LoVo (cell line): ENCODE measurements at places on chromosomes 5 and 9.

- DNase-seq: no peak
Observed at GRCh38 chr5:154861946-154862345, 3.5 kb downstream of the CNOT8 start.

DNA sequence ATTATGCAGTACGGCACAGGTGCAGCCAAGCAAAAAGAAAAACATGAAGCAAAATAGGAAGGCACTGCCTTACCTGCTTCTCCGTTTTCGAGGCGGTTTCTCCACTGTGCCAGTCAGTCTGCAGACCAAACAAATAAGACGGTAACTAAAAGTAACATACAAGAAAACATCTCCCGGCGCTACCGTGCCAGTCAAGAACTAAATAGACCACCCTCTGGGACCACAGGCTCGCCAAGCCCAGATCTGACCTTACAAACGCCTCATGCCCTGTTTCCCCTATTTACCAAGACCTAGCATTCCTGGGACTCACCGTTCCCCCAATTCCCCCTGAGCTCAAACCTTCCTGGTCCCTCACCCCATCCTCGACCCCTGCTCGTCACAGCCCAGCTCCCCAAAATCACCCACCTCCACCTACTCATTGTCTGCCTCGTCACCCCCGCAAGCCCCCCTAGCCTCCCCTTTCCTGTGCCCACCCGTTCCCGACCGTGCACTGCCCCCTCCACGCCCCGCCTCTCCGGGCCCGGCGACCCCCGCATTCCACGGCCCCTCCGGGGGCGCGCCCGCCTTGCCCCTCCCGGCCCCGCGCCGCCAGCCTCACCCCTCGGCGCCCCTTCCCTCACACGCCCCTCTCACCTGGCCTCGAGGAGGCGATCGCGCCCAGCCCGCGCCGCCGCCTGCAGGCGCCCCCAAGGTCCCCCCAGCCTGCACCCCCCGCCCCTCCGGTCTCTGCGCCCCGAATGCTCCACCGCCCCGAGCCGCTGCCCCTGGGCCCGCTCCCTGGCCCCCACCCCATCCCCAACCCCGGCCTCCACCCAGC is 560 bp downstream of the SCAI start:
- no peak for DNase-seq

- DNase-seq: no peak
Observed at GRCh38 chr9:3059781-3060468, 216.0 kb upstream of the PUM3 start.

DNA sequence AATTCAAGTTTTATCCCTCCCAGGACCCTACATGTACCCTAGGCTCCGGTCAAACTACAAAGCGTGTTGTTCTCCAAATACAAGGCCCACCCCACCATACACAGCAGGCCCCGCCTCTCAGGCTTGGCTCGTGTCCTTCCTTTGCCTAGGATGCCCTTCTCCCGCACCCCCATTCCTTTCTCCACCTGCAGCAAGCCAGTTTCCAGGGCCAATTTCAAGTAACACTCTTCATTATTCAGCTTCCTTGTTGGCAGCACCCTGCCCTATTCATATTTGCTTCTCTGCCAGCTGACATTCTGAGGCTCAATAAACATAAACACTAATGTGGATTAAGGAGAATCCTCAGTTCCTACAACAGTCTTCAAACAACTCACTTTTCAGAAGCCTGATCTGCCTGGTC is 31.7 kb downstream of the EPB41L4B start:
- no peak for DNase-seq

DNA sequence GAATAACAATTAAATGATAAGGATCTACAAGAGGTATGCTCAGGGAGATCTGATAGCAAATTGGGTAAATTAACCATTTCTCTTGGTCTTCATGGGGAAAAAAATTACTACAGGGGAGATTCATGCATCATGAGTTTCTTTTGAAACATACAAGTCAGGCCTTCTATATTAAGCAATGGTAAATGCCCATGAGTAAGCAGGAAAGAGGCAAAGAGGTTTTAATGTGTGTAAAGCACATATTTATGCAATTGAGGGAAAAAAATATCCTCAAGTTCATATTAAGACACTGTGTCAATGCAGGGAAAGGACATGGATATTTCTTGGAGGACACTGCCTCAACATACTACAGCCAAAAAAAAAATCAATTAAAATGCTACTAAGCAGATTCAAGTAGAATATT is 73.4 kb upstream of the NR4A3 start:
- DNase-seq: no peak

DNA sequence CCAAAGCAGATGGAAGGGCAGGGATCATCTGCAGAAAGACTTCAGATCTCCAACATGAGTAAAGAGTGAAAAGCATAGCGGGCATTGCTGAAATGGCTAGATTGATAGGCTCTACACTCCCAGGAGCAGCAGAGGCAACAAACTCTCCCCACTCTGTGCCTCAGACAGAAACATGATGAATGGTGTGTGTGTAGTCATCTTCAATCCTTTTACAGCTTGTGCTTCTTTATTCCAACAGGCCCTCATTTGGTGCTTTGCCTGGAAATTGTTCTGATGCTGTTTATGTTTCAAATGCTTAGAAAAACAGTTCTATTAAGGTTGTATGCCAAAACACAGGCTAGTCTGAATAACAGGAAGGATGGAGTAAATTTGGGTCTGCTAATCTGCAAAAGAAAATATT is 176.2 kb downstream of the DMRTA1 start:
- no peak for DNase-seq

DNA sequence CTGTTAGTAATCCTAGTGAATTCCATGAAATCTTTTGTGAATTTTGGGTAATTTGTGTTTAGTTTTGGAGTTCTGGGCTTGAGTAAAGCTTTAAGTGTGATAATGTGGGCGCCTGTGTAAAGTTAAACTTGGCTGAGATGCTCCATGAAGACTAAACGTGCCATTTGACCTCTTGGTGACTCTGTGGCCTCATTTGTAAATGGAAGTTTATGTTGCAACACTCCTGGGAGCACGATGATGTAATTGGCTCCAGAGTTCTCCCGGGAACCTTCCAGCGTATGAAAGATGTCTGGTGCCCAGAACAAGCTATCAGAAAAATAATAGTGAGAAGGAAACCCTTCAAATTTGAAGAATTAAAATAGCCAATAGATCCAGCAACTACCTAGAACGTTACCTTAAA is 981.2 kb downstream of the TLE4 start:
- no peak for DNase-seq

DNA sequence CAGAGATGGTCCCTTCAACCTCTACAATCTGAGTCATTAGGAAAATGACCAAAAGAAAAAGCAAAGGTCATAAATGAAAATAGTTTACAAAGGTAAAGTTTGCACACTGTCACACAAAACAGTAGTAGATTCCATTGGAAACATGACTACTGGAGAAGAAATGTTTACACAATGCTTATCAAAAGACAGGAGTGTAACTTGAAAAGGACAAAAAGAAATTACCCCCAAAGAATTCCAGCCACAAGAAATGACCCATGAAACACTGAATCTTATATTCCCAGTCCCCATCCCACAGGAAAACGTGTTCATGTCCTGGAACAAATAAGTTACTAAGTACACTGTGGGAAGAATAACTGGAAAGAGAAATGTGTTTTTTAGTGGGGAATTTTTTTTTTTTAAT is 385.1 kb downstream of the SEMA5A start:
- DNase-seq: no peak

DNA sequence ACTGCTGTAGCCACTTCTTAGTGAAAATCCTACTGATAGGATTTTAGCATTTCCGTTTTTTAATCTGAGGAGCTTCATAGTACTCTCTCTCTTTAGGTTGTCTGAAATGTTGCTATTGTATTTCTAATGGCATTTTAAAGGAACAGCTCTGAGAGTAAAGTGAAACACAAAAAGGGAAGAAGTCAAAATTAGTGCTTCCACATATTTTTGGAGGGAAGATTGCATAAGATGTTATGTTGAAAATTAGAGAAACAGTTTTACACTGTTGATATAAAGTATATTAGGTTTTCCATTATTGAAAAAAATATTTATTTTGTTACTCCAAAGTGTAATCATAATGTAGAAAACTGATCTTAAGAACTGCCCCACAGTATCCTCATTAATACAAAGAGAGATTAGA is 525.1 kb downstream of the TAF11L14 start:
- no peak for DNase-seq

GRCh38 chr5:3034881-3035280 is 283.4 kb upstream of the IRX2 start:
- DNase-seq: no peak

DNA sequence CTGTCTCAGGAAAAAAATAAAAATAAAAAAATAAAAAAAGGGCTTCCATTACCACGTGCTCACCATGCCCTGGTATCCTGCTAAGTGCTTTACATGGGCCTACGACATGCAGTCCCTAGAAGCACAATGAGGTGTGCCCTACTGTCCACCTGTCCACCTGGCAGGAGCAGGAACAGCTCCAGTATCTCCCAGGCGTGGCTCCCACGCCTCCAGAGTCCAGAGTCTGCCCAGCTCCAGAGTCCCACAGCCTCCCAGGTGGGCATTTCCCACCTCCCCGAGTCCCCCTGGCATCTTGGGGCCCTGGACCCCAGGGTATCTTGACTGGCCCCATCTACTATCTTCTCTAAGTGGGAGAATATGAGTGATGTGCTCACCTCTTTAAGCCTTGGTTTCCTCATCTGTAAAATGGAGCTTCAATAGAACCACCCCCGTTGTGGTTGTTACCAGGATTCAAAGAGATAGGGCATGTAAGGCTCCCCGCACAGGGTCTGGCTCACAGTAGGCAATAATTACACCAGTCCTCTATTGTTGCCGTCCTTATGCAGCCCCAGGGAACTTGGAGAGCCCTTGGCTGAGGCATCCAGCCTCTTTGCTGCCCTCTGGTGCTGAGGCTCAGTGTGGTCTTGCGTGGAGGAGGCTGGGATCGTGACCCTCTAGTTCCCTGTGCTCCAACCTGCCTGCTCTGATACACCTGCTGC is 8.9 kb downstream of the CXCL14 start:
- peak; percentile 39 for DNase-seq

DNA sequence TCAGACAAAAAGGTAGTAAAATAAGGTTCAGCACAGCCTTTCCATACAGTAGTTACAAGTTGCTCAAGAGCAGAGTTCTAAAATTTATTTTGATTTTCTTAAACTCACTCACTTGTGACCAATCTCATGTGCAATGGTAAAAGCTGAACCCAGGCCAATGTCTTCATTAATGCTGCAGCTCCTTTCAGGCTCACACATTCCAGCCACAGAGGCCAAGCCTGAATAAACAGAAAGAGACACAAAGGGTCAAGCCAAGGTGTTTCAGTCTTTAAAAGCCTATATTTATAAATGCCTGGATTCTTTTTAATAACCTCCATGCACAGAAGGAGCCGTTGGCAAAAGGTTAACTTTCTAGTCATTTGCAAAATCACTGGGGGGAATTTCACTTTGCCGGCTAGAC is 152.5 kb downstream of the ADAMTS6 start:
- no peak for DNase-seq

DNA sequence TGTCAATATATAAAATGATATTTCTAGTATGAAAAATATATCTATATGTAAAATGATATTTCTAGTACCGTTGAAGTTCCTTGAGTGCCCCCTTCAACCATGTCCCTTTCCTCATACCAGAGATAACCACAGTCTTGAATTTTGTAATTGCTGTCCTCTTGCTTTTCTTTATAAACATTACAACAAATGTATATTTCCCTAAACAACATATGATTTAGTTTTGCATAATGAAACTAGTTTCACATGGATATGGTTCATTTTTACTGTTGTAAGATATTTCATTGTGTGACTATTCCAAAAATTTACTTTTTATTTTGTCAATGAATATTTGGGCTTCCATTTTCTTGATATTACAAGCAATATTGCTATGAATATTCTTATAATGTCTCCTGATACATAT is 14.0 kb downstream of the NLN start:
- no peak for DNase-seq

DNA sequence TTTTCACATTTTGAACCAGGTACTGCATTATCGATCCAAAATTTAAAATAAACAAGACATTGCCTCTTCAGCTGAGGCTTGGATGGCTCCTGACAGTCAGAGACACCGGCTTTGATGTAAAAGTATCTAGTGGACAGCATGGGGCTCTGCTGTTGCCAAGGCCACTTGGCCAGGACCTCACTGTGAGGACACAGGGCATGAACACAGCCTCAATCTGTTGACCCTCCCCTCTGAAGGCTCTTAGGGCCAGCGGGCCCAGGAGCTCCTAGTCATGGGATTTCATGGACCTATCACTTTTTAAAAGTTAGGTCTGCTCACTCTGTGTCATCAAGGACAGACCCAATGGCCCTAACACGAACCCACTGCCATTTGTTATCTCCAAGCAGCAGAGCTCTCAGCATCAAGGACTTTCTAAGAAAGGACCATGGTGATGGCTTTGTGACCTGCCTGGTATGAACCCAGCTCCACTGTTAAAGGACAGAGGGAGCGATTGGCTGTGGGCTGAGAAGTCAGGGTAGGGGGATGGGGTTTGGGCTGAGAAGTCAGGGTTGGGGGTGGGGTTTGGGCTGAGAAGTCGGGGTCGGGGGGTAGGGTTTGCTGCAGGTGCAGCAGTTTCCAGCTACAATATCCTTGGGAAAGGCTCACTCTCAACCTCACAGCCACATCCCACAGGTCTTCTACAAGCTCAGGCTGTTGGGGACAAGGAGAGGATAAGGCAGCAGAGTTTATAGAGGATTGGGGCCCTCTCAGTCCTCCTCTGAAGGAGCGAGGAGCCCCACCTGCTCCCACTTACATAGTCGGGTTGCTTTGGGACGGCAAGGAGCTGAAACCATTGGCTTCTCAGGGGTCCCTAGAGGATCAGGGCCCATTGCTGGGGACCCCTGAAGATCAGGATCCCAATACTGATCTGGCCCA is 146.8 kb downstream of the BARX1 start:
- DNase-seq: no peak

DNA sequence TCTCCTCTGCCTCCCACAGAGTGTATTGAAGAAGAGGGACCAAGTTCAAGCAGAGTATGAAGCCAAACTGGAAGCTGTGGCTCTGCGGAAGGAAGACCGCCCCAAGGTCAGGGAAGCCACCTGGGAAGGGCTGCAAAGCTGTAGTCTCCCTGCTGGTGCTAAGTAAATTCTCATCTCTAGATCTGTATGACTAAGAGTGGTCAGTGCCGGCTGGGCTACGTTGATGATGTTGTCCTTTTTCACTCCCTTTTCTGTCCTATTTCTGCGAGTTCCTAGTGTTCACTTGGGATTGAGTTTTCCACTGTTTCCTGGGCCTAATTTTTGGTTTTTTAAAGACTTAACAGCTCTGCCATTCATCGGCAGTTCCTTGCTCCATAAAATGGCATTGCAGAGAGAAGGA is 39.8 kb downstream of the SLC46A2 start:
- DNase-seq: no peak
